ENCODE measurements at places on chromosomes 7 and 10. TPM values are rescaled to one million over a fixed set of nuclear protein-coding genes. Genes with fewer than 3 reads are reported as not detected.

UBE2D1 gene
- total RNA-seq = 10.9 TPM

SPDYE2B gene
- not detected for total RNA-seq

CDHR3 gene
- total RNA-seq = 5.1 TPM

DNA sequence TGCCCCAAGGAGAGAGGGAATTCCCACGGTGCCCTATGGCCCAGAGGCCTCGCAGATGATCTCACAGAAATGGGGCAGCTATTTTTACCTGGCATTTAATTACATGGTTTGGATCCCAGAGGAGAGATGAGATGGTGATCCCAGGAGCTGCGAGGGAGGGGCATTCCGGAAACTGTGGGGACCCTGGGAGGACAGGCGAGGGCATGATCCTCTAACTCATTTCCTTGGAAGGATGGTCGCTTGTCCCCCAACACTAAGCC is 9.4 kb downstream of the SH2B2 start:
- H3K27ac ChIP-seq = no peak overlapping the region
- H3K27me3 ChIP-seq = no peaks in the 10 kb centered on the region
- no peak for DNase-seq
- H3K36me3 ChIP-seq = no peaks in the 10 kb centered on the region

PAX2 gene
- total RNA-seq = not detected

DNA sequence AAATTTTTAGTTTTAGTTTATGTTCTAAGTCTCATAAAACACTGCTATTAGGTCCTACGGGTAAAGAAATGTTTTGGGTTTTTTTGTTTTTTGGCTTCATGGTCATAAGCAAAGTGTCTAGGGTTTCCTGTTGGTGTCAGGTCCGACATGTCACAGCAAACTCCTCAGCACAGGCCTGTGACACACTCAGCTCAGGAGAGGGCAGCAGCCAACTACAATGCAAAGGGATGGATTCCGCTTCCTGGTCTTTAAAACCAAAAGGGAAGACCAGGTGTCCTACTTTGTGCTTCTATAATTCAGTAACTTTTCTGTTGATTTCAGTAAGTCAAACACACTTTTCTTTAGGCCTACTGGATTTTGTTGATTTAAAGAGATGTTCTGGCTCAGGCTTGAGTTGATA is 83.8 kb upstream of the MACROH2A2 start:
- no peak for DNase-seq
- H3K27ac ChIP-seq = no peak overlapping the region
- no peaks in the 10 kb centered on the region for H3K4me1 ChIP-seq

DNA sequence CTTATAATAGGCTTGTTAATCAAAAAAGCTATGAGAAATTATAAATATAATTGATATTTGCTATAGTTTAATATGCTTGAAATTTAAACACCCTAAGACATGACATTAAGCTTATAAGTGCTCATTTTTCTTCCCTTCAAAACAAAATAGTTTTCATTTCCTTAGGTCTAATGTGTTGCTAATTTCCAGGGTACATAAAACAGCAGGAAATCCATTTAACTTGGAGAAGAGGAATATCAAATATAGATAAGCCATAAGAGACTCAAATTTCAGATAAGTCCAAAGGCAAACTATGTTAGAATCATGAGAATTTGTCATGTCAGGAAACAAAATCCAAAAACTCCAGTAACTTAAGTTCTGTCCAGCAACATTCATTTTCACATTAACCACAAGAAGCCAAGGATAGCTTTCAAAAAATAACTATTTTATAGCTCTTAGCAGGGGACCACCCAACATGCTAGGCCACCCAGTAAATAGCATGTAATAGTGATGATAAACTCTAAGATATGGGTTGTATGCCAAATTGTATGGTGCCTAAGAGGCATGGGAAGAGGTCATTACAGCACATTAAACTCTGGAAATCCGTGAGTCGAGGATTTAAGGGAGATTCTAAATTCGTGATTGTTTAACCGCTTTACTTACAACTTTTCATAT is 298.1 kb downstream of the CRPPA start:
- H3K27me3 ChIP-seq = no peaks in the 10 kb centered on the region
- H3K27ac ChIP-seq = no peak overlapping the region
- DNase-seq = no peak
- H3K36me3 ChIP-seq = no peaks in the 10 kb centered on the region
- H3K4me3 ChIP-seq = no peak overlapping the region
- H3K4me1 ChIP-seq = no peaks in the 10 kb centered on the region

DNA sequence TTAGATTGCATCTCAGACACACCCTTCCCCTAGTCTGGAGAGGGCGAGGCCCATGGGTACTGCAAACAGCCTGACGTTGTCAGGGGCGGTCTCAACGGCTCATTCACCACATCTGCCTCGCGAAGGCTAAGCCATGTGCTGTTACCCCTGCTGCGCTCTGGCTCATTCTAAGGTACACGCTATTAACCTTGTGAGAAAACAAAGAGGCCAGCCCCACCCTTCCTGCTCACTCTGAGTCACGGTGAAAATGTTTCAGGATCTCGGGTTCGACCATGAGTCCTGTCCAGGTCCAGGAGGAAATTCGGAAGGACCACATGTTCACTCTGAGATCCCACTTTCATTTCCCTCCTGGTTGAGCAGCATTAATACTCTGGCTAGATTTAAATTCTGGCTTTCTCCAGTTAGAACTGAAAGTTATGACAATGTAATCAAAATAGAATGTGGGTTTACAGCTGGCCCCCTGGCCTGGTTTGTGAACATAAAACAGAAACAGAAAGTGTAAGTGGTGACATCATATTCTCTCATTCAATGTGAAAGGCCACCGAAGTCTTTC is 55.2 kb downstream of the EGFR start:
- H3K36me3 ChIP-seq = no peaks in the 10 kb centered on the region
- peaks cover 6% of the 10 kb centered on the region for H3K27me3 ChIP-seq
- no peak for DNase-seq
- H3K4me3 ChIP-seq = no peak overlapping the region

AGAP6 gene
- 18.9 TPM for total RNA-seq

GRCh38 chr7:131236318-131236672 is 91.4 kb upstream of the MKLN1 start:
- peaks cover 5% of the 10 kb centered on the region for H3K36me3 ChIP-seq
- H3K27ac ChIP-seq = peak overlapping the region; percentile 90
- peaks cover 49% of the 10 kb centered on the region for H3K4me1 ChIP-seq
- no peaks in the 10 kb centered on the region for H3K27me3 ChIP-seq
- DNase-seq = no peak
